A549 treated with GW870086 at 1 μM for 4 hours (cell line): ENCODE measurements at places on chromosomes 3 and 15. TPM values are rescaled to one million over a fixed set of nuclear protein-coding genes. Genes with fewer than 3 reads are reported as not detected.

Gene GREM1
- 4.7 to 8.9 TPM (median 6.2 TPM) in 5 replicates for total RNA-seq

Gene PPP2R3A
- 1.1 to 3.4 TPM (median 2.4 TPM) in 5 replicates for total RNA-seq

Gene FAM219B
- total RNA-seq = 30.1 to 38.8 TPM (median 36.4 TPM) in 5 replicates

Gene ESYT3
- 0.54 to 0.94 TPM (median 0.70 TPM) in 5 replicates for total RNA-seq

Gene CLDN18
- not detected in 5 replicates for total RNA-seq

Gene RTP3
- total RNA-seq = not detected in 5 replicates

Gene POLQ
- total RNA-seq = 5.9 to 7.5 TPM (median 6.6 TPM) in 5 replicates

Gene CCR3
- not detected in 5 replicates for total RNA-seq

Gene RLBP1
- total RNA-seq = not detected in 5 replicates

Gene SPTBN5
- 0.10 to 0.36 TPM (median 0.16 TPM) in 5 replicates for total RNA-seq

Gene C3orf33
- 6.6 to 7.6 TPM (median 6.9 TPM) in 5 replicates for total RNA-seq

Gene DET1
- total RNA-seq = 4.6 to 6.3 TPM (median 5.4 TPM) in 5 replicates

Gene NR1D2
- total RNA-seq = 7.7 to 10.0 TPM (median 8.4 TPM) in 5 replicates

Gene BAHD1
- total RNA-seq = 9.6 to 12.3 TPM (median 11.3 TPM) in 5 replicates

Gene TRIM42
- not detected in 5 replicates for total RNA-seq

Gene HYAL3
- total RNA-seq = 6.4 to 11.3 TPM (median 9.6 TPM) in 5 replicates

Gene MYZAP
- 1.0 to 1.7 TPM (median 1.2 TPM) in 5 replicates for total RNA-seq

Gene ADAMTS17
- 0.10 to 0.20 TPM (median 0.14 TPM) in 4 of 5 replicates, not detected in the other for total RNA-seq

Gene ABCC5
- total RNA-seq = 12.1 to 17.6 TPM (median 16.2 TPM) in 5 replicates

Gene SV2B
- 0.06 to 0.15 TPM (median 0.12 TPM) in 4 of 5 replicates, not detected in the other for total RNA-seq
